Stimulated activated CD8-positive, alpha-beta memory T cell treated with anti-CD3 and anti-CD28 coated beads, Interleukin-2, amount 100 ng/mL, for 1 hour (primary cell): ENCODE measurements at places on chromosomes 11 and 22.

DNA sequence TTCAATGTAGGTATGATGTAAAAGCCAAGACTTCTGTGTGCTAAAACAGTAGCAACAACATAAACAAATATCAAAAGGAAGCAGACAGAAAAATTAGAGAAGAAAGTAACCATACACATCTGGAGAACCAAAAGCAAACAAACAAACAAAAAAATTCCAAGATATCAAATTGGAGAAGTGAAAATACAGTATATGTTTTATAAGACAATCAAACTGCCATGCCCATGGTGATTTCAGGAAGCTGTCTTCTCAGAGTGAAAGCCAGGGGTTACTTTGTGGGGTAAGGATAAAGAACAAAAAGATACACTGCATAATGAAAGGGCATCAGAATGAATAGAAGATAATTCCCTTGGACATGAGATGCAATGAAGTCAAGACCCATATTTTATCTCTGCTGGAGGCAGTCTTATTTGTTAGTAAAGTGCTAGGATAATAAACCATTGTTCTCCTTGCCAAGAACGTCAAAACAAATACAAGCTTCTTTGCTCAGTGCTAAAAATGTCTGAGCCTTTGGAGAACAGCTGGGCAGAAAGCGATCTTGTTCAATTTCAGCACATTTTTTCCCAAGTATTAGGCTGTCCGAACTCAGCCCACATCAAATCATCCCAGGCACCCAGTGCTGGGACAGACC, 38.1 kb upstream of the LDLRAD3 start:
- no peak for DNase-seq

DNA sequence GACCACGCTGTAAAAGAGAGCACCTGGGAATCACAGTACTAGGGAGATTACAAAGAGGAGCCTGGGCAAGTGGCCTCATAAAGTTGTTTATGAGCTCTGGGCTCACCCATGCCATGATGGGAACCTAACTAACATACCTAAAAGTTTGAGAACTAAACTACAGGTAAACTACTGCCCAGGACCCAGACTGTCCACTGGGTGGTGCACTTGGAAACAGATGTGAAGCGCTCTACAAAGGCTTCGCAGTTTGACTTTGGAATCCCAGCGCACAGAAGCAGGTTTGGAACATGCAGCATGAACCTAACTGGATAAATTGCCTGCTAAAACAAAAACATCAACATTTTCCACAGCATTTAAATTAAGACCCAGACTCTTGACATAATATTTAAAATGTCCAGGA, 418.6 kb downstream of the FAM181B start:
- DNase-seq: no peak

GRCh38 chr11:120186774-120187591, 23.8 kb upstream of the OAF start:
- DNase-seq: no peak

DNA sequence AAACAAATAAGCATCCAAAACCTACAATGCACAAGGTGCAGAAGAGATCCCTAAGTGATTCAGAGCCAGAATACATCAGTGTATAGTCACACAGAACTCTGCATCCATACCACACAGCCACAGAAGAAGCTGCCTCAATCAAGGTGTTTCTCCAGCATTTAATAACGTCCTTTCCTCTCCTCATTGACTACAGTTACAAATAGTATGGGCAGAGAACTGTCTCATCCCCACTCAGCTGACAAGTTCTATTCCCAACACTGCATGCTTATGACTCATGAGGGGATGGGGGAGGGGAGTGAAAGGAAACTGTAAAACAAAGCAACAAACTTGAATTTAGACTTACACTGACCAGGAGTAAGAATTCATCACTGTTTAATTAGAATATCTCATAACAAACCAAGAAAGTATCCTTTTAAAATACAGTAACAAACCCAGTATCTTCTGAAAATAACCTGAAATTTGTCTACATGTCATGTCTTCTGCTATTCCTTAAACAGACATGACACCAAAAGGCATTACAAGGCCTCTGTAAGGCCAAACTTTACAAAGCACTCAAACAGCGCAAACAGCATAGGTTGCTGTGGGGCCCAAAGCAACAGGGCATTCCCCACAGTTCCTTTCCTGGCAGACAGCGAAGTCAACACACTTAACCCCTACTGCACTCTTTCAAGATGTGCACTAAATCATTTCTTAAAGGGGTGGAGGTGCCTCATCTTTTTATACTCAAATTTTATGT, 29.3 kb downstream of the CELF1 start:
- no peak for DNase-seq

- DNase-seq: no peak
Measured at GRCh38 chr11:44572436-44572835, 7.0 kb downstream of the CD82 start.

DNA sequence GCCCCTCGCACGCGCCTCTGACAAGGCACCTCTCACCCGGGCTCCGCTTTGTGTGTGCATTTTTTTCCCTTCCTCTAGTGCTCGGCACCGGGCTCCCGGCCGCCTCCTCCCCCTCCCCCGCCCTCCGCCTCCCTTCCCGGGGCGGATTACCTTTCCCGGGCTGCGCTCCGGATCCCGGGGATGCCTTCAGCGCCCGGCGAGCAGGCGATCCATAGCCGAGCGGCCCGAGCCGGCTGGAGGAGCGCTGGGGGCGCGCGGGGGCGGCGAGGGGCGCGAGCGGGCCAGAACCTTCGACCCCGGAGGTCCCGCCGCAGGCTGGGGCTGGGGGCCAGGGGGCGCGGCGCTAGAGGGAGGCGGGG, 282 bp downstream of the MPPED2 start:
- no peak for DNase-seq

DNA sequence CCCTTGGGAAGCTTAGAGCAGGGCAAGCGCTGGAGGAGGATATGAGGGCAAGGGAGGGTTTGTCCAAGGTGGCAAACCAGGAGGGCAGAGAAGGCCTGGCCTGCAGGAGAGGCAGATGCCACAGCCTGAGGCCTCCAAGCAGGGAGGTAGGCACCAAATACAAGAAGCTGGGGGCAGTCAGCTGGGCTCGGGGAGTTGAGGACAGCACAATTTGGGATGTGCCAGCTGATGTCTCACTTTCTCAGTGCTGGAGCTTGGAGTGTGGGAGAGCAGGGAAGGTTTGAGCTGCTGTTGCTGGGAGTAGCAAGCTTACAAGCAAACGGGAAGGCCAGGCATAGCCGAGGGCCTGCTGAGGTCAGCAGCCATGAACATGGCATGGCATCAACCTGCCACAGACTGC, 4.0 kb downstream of the ZDHHC24 start:
- no peak for DNase-seq
